Cortex of kidney (tissue), 1 donor: ENCODE measurements at places on chromosomes 16 and 17.

DNA sequence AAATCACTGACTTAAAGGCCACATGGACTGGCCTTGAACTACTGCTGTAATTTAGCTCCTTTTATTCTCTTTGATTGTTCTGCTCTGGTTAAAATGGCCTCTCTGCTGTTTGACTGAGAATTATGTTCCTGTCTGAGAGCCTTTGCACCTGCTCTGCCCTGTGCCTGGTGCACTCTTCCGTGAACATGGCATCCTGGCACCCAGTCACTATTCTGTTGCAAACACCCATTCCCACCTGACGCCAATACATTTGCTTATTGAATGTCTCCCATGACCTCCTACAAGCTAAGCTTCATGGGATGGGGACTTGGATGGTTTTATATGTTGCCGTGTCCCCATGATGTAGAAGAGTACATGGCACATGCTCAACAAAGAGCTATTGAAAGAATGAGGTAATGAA, 20.1 kb downstream of the HSD17B2 start:
- DNase-seq, result no peak

- no peak for DNase-seq
Measured at GRCh38 chr17:9218064-9218635, 196.8 kb downstream of the NTN1 start.

GRCh38 chr16:23561586-23561985, 4.1 kb downstream of the UBFD1 start:
- DNase-seq, result no peak

DNA sequence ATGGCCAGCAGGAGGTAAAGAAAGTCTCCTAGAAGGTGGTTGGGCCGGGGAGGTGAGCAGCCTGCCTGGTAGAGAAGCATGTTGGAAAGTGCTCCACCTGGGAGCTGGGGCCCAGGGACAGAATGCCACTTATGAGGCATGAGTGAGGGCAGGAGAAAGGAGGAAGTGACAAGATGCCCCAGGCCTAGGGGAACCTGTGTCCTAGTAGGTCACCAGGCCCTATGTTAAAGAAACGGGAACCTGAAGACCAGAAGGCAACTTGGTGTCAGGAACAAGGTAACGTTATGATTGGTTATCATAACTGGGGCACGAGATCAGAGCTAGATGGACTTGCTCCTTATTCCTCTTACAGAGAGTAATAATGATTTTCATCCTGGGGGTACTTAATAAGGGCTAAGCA, 34.3 kb downstream of the PITPNC1 start:
- DNase-seq, result no peak

DNA sequence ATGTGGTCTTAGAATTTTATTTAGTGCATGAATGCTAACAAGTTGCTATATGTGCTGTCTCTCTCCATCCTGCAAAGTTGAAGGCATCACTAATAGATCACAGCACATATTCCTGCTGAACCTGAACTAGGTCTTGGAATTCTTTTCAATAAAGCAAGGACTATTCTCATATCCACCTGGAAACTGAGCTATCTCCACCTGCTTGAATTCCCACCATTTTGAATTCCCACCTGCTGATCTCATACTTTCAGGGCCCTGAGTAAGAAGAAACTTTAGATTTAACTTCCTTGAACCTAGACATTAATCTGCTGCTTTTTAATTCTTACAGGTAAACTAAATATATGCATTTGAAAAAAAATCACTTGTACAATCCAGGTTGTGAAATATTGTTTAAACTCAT, 445.3 kb upstream of the CCL2 start:
- no peak for DNase-seq

DNA sequence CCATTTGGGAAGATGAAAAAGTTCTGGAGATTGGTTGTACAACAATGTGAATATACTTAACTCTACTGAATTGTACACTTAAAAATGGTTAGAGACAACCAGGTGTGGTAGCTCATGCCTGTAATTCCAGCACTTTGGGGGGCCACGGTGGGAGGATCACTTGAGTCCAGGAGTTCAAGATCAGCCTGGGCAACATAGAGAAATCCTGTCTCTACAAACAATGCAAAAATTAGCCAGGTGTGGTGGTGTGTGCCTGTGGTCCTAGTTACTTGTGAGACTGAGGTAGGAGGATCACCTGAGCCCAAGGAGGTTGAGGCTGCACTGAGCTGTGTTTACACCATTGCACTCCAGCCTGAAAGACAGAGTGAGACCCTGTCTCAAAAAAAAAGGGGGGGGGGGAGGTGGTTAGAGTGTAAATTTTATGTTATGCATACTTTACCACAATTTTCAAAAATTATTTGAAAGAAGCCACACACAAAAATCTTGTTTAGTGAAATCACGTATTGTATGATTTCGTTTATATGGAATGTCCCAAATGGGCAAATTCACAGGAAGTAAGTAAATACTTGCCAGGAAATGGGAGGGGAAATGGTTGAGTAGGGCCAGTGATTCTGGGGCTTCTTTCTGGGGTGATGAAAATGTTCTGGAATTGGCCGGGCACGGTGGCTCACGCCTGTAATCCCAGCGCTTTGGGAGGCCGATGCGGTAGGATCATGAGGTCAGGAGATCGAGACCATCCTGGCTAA, 37.1 kb upstream of the AMZ2 start:
- DNase-seq, result no peak

- DNase-seq, result no peak
Measured at GRCh38 chr16:78333808-78334207, 234.4 kb downstream of the WWOX start.
